ENCODE measurements at places on chromosomes 6 and 20. TPM values are rescaled to one million over a fixed set of nuclear protein-coding genes. Genes with fewer than 3 reads are reported as not detected.

Gene RNF144B
- total RNA-seq, result 0.93 TPM

Gene TOX2
- 1.1 TPM for total RNA-seq

Gene CD40
- 1.5 TPM for total RNA-seq

Gene NDUFAF4
- total RNA-seq, result 44.1 TPM

Gene IP6K3
- not detected for total RNA-seq

Gene MDFI
- not detected for total RNA-seq

Gene OR2B6
- not detected for total RNA-seq

Gene RUNX2
- total RNA-seq, result 33.7 TPM

Gene KCNK15
- 0.11 TPM for total RNA-seq

Gene ALDH5A1
- 6.4 TPM for total RNA-seq

Measured in activated T-helper 17 cell treated with anti-CD3 and anti-CD28 coated beads, Interleukin-2, amount 50 U/mL, for 72 hours (primary cell).